Effector CD4-positive, alpha-beta T cell (primary cell): ENCODE measurements at places on chromosomes 2 and 18.
A peak's percentile ranks its signal among the peaks of the same experiment; 100 is the strongest.

- DNase-seq: no peak
These were observed 6.6 kb downstream of the IL1RN start for GRCh38 chr2:113133704-113134598.

- DNase-seq: no peak
These were observed 1290.7 kb downstream of the SUCLG1 start for GRCh38 chr2:83168377-83168776.

GRCh38 chr2:27754138-27754588 lies 17.4 kb upstream of the MRPL33 start:
- DNase-seq: peak; percentile 56

- no peak for DNase-seq
These were observed 102.1 kb downstream of the MEIS1 start for GRCh38 chr2:66536997-66537396.

GRCh38 chr2:237546876-237547395 lies 19.4 kb upstream of the PRLH start:
- DNase-seq: no peak

- DNase-seq: no peak
These were observed 54.5 kb downstream of the HS1BP3 start for GRCh38 chr2:20596193-20596972.

- no peak for DNase-seq
These were observed 38.9 kb upstream of the SCG2 start for GRCh38 chr2:223641082-223641481.

DNA sequence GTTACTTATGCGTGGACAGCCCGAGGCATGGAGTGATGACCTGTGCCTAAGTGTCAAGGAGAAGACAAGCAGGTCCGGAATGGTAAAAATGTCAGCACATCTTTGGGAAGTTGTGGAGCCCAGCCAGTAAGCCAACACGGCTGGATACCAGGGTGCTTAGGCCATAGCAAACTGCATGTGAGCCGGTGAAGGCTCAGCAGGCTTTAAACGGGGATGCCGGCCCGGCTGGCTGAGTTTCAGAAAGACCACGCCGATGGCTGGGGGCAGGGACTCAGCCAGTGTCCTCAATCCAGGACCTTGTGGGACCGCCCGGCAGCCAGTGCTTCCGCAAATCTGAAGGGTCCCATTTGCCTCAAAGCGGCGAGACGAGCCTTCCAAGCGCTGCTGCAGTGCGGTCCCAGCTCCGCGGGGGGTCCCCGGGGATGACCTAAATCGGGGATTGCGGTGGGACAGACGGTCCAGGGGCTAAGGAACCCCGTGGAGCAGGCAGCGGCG lies 946 bp upstream of the AGAP1 start:
- DNase-seq: no peak

DNA sequence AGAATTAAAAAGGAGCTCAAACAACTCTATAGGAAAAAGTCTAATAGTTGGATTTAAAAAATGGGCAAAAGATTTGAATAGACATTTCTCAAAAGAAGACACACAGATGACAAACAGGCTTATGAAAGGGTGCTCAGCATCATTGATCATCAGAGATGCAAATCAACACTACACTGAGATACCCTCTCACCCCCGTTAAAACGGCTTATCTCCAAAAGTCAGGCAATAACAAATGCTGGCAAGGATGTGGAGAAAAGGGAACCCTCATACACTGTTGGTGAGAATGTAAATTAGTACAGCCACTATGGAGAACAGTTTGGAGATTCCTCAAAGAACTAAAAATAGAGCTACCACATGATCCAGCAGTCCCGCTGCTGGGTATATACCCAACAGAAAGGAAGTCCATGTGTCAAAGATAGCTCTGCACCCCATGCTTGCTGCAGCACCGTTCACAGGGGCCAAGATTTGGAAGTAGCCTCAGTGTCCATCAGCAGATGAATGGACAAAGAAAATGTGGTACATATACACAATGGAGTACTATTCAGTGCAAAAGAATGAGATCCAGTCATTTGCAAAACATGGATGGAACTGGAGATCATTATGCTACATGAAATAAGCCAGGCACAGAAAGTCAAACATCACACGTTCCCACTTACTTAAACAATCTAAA lies 46.7 kb upstream of the B3GNT7 start:
- DNase-seq: no peak

- DNase-seq: no peak
These were observed 26.8 kb downstream of the SH3BP4 start for GRCh38 chr2:234978466-234979203.

DNA sequence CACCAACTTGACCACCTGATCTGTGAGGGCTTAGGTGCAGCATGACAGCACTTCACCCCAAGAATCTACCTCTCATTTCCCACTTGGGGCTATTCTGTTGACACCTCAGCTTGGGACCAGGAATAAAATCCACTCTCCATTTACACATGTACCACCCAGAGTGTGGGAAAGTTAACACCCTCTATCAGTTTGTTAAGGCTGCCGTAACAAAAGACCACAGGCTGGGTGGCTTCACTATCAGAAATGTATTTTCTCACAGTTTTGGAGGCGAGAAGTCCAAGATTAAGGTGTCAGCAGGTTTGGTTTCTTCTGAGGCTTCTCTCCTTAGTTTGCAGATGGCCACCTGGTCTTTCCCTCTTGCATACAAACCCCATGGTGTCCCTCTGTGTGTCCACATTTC lies 277.7 kb upstream of the ERBB4 start:
- DNase-seq: no peak

- no peak for DNase-seq
These were observed 43.4 kb upstream of the DNAJC10 start for GRCh38 chr2:182672466-182673165.

GRCh38 chr2:110804915-110805314 lies 72.5 kb downstream of the ACOXL start:
- DNase-seq: peak; percentile 4

- no peak for DNase-seq
These were observed 57.4 kb upstream of the RMP24 start for GRCh38 chr18:35915056-35915455.

GRCh38 chr2:118309946-118310680 lies 221.8 kb downstream of the INSIG2 start:
- peak; percentile 41 for DNase-seq

DNA sequence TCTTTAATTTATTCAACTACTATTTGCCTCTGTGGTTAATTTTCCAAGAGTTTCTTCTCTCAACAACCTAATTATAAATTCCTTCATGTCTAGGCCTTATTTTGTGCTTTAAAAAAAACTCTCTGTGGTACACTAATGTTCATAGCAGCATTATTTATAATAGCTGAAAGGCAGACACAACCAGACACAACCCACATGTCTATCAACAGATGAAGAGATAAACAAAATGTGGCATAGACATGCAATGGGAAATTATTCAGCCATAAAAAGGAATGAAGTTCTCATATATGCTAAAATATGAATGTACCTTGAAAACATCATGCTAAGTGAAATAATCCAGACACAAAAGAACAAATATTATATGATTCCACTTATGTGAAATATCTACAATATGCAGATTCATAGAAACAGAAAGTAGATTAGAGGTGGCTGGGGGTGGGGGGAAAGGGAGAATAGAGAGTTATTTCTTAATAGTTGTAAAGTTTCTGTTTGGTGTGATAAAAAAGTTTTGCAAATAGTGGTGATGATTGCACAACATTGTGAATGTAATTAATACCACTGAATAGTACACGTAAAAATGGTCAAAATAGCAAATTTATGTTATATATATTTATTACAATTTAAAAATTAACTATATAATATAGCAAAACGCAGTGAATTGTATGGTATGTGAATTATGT lies 28.1 kb upstream of the RASGRP3 start:
- no peak for DNase-seq

GRCh38 chr2:120395221-120396012 lies 49.5 kb downstream of the INHBB start:
- no peak for DNase-seq

- DNase-seq: no peak
These were observed 30.8 kb upstream of the PUM2 start for GRCh38 chr2:20381457-20381856.

GRCh38 chr18:58103339-58103985 lies 59.4 kb downstream of the NEDD4L start:
- DNase-seq: no peak

GRCh38 chr18:49847524-49847923 lies 34.2 kb upstream of the ACAA2 start:
- no peak for DNase-seq

GRCh38 chr2:44974064-44974715 lies 32.7 kb downstream of the SIX3 start:
- DNase-seq: no peak

- no peak for DNase-seq
These were observed 1134.1 kb upstream of the DDX18 start for GRCh38 chr2:116680256-116680936.

DNA sequence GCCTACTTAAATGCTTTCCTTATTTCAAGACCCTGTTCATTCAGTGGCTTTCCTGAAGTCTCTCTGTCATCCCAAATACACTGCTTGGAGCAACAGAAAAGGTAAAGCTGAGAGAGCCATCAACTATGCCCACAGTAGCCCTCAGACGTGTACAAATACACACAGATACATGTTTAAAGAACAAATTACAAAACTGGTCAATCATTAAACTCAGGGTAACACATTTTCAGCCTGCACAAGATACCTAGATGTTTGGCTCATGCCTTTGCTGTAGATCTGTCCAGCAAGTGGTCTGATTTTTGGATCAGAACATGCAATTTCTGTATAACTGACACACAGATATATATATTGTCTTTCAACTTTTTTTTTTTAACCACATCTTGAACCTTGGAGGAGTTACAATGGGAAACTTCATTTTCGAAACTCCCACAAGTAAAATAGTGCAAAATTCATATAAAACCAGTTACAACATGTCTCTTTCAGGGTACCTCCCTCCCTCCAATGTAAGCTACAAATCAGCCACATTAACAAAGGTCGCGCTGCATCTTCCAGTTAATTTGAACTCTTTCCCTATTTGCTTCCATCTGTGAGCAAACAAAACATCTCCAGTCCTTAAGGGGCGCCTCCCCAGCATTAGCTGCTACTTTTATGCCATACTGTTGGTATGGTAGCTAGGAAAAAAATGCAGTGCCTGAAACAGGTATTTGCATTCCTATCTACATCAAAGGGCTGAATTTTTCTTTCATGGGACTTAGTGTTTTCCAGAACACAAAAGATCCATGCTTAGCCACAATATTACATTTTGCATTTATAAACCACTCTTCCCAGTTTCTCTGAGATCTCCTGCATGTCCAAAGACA lies 311.9 kb downstream of the NRXN1 start:
- no peak for DNase-seq

- DNase-seq: no peak
These were observed 166.4 kb downstream of the GALNT1 start for GRCh38 chr18:35747894-35748472.

DNA sequence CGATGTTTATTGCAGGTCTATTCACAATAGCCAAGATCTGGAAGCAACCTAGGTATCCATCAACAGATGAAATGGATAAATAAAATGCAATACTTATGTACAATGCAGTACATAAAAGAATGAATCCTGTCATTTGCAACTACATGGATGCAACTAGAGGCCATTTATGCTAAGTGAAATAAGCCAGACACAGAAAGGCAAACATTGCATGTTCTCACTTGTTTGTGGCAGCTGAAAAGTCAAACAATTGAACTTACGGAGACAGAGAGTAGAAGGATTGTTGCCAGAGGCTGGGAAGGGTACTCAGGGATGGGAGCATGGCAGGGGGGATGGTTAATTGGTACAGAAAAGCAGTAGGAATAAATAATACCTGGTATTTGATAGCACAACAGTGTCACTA lies 563.9 kb downstream of the TMX3 start:
- DNase-seq: no peak

- no peak for DNase-seq
These were observed 68.9 kb downstream of the TMEM18 start for GRCh38 chr2:608297-608696.

- no peak for DNase-seq
These were observed 17.0 kb downstream of the SH3BP4 start for GRCh38 chr2:234968631-234969305.

DNA sequence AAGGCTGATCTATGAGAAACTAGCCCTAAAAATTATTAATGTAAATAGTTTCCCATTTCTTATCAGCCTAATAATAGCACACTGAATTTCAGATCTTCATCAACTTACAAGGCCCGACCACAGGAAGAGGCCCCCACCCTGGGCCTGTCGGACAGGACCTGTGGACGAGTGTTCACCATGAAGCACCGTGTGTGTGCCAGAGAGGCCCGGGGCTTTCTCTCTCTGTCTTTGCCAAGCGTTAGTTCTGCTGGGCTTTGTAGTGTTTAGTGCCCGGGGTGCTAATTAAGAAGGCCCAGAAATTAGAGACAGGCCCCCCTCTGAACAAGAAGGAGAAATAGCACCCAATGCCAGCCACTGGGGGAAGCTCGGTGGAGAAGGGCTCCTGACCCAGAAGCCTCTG lies 265.7 kb downstream of the TWIST2 start:
- no peak for DNase-seq

- DNase-seq: no peak
These were observed 51.7 kb upstream of the CCDC85A start for GRCh38 chr2:56132138-56132537.

GRCh38 chr2:124804014-124804940 lies 779.2 kb downstream of the CNTNAP5 start:
- DNase-seq: no peak

- no peak for DNase-seq
These were observed 50.1 kb downstream of the RPL31 start for GRCh38 chr2:101052147-101052546.

DNA sequence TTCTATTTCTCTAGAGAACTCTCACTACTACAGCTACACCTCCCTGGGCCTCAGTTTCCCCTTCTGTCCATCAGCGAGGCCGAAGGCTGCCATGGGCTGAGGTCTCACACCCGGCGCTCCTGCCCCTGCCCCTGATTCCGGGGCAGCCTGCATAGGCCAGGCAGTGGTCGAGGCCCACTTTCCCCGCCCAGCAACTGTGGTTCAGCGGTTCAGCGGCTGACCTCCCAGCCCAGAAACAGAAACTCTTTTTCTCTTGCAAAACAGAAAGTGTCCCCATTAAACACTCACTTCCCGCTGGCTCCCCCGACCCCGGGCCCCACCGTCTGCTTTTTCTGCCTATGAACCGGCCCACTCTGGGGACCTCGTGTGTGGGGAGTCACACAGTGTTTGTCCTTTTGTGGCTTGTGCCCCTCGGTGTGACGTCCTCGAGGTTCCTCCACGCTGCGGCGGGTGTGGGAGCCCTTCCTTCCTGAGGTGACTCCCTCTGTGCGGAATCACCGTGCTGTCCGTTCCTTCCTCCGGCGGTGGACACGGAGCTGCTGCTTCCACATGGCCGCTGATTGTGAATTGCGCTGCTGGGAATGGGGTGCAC lies 16.0 kb downstream of the PDCD1 start:
- peak; percentile 30 for DNase-seq

GRCh38 chr18:38602341-38602740 lies 1036.7 kb upstream of the CELF4 start:
- no peak for DNase-seq

- DNase-seq: no peak
These were observed 52.3 kb downstream of the IMPA2 start for GRCh38 chr18:12033643-12034025.

- peak; percentile 5 for DNase-seq
These were observed 49.3 kb downstream of the CD226 start for GRCh38 chr18:69898241-69898861.

GRCh38 chr2:165164201-165164600 lies 39.6 kb downstream of the SCN3A start:
- no peak for DNase-seq

GRCh38 chr18:31512203-31512764 lies 14.3 kb downstream of the DSG2 start:
- DNase-seq: no peak

GRCh38 chr18:79850731-79851130 lies 53.0 kb downstream of the KCNG2 start:
- DNase-seq: no peak

GRCh38 chr18:74281980-74282754 lies 9.6 kb downstream of the CYB5A start:
- no peak for DNase-seq
